Right lobe of liver (tissue), 6 donors: ENCODE measurements at places on chromosomes 3 and 15. TPM values are rescaled to one million over a fixed set of nuclear protein-coding genes. Genes with fewer than 3 reads are reported as not detected.

DNA sequence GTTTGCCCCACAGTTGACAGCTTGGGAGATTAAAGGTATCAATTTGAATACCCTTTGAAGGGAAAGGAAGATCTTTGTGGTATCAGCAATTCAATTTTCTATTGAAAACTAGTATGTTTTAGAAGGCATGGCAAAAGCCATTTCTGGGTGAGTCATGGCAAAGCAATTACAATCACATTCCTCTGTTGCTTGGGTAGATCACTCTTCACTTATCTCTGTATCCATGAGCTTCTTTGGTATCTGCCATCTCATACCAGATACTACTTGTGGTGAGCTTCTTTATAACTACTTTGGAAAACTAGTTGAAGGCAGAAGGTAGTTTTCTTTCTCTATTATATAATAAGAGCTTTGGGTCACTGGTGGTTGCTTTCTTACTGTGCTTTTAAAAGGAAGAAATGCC lies 28.3 kb upstream of the LSAMP start:
- DNase-seq, result no peak
- H3K4me1 ChIP-seq, result no peaks in the 10 kb centered on the region
- H3K27me3 ChIP-seq, result no peaks in the 10 kb centered on the region
- no peak overlapping the region for H3K4me3 ChIP-seq

DNA sequence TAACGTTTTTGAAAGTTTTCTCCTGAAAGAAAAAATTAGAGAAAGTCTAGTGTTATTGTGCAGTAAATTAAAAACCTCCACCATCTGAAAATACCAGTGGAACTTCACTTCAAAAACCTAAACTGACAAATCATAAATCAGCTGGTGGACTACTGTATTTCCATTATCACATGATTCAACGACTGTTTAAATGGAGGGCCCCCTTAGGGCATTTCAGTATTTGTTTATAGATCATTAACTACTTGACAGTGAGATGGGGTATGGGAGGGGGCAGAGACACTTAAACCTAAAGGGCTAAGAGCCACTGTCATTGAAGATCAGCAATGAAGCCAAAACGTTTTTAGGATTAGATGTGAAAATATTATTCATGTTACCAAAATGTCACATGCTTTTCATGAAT lies 8.8 kb upstream of the C15orf61 start:
- no peaks in the 10 kb centered on the region for H3K36me3 ChIP-seq
- no peak for DNase-seq
- H3K4me3 ChIP-seq, result no peak overlapping the region
- no peaks in the 10 kb centered on the region for H3K4me1 ChIP-seq

- H3K4me3 ChIP-seq, result no peak overlapping the region
- no peaks in the 10 kb centered on the region for H3K36me3 ChIP-seq
- H3K27me3 ChIP-seq, result no peaks in the 10 kb centered on the region
- H3K4me1 ChIP-seq, result no peaks in the 10 kb centered on the region
Observed at GRCh38 chr3:192434186-192434585, 293.2 kb downstream of the FGF12 start.

GRCh38 chr15:100671124-100671680 lies 68.8 kb downstream of the ASB7 start:
- H3K4me1 ChIP-seq, result no peaks in the 10 kb centered on the region
- DNase-seq, result no peak
- H3K36me3 ChIP-seq, result no peaks in the 10 kb centered on the region
- H3K4me3 ChIP-seq, result no peak overlapping the region

GRCh38 chr3:150429767-150430671 lies 21.9 kb downstream of the TSC22D2 start:
- no peaks in the 10 kb centered on the region for H3K36me3 ChIP-seq
- DNase-seq, result no peak
- no peak overlapping the region for H3K4me3 ChIP-seq
- H3K27me3 ChIP-seq, result no peaks in the 10 kb centered on the region

DNA sequence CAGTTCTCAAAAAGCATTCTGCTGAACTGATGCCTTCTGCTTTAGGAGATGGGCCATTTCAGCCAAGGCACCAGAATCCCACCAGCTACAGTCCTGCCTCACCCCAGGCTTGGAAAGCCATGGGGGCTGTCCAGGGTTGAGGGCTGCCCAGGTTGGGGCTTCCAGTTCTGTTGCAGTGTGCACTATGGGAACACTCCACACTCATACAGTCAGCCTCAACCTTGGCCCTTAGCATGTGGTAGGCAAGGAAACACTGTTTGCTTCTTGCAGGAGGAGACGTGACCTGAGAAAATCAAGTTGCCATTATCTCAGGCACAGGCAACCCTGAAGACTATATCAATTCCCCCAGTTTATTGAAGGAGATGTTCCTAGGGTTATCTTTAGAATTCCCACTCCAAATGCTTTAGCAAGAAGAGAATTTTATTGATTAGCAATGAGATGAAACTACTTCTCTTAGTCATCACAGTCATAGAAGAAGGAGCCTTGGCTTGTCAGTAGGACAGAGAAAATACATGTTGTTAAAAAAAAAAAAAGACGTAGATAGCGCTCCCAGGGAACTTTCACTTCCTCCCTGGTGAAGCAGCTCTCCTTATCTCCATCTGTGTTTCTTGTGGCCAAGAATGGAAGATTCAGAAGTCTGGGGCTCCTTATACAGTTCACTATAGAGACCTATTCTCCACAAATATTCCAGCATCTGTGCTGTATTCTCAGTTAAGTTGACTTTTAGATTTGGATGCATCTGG lies 38.3 kb upstream of the IL12A start:
- DNase-seq, result no peak
- H3K4me1 ChIP-seq, result no peaks in the 10 kb centered on the region
- H3K27ac ChIP-seq, result no peak overlapping the region
- H3K36me3 ChIP-seq, result no peaks in the 10 kb centered on the region
- H3K4me3 ChIP-seq, result no peak overlapping the region

GRCh38 chr3:153704115-153704514 lies 417.1 kb upstream of the ARHGEF26 start:
- H3K27ac ChIP-seq, result no peak overlapping the region
- no peaks in the 10 kb centered on the region for H3K4me1 ChIP-seq
- H3K4me3 ChIP-seq, result no peak overlapping the region
- DNase-seq, result no peak
- H3K36me3 ChIP-seq, result no peaks in the 10 kb centered on the region
- peaks cover 3% of the 10 kb centered on the region for H3K27me3 ChIP-seq

GRCh38 chr3:185397676-185398075 lies 34.7 kb downstream of the MAP3K13 start:
- no peaks in the 10 kb centered on the region for H3K27me3 ChIP-seq
- no peak overlapping the region for H3K27ac ChIP-seq
- H3K4me3 ChIP-seq, result no peak overlapping the region
- DNase-seq, result no peak
- no peaks in the 10 kb centered on the region for H3K4me1 ChIP-seq
- no peaks in the 10 kb centered on the region for H3K36me3 ChIP-seq

DNA sequence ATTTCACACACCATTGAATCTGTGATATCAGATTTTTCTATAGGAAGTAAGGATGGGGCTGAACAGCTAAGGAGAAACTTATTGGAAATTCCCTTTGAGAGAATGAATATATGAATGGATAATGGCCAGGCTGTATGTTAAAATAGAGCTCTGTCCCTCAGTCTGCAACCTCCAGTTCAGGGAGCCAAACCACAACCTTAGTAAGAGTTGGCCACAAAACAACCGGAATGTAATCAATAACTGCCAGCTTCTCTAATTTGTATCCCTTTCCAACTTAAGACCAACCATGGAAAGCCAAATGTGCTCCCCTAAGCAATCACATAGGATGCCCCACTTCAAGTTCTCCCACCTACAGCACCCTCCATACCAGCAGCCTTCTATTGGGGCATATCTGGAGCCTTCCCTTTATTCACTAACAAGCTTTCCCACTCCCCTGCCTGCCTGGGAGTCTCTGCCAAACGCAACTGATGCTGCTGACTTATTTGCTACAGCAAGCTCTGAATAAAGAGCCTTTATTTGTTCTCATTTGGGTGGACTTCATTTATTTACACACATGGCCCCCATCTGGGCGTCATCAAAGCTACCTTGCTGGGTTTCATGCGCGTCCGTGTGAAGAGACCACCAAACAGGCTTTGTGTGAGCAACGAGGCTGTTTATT lies 75.4 kb upstream of the LARS2 start:
- no peak for DNase-seq
- H3K27me3 ChIP-seq, result no peaks in the 10 kb centered on the region
- no peaks in the 10 kb centered on the region for H3K36me3 ChIP-seq

DNA sequence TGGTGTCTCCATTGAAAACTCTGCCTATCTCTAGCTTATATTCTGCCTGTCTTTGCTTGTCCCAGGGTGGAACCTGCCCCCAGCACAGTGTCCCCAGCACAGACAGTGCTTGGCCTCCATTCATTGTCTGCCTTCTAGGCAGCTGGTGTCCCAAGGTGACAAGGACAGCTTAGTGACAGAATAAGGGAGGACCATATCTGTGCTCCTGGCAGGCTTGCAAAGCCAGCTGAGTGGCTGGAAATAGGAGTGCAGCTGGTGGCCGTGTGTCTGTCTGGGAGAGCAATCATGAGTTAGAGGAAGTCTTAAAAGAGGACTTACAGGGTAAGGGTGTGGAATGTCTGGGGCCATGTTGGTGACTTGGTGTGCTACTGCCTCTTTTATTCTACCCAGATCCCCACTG lies 33.4 kb downstream of the SCN5A start:
- no peak overlapping the region for H3K27ac ChIP-seq
- no peak for DNase-seq
- H3K4me1 ChIP-seq, result no peaks in the 10 kb centered on the region
- H3K27me3 ChIP-seq, result no peaks in the 10 kb centered on the region

DNA sequence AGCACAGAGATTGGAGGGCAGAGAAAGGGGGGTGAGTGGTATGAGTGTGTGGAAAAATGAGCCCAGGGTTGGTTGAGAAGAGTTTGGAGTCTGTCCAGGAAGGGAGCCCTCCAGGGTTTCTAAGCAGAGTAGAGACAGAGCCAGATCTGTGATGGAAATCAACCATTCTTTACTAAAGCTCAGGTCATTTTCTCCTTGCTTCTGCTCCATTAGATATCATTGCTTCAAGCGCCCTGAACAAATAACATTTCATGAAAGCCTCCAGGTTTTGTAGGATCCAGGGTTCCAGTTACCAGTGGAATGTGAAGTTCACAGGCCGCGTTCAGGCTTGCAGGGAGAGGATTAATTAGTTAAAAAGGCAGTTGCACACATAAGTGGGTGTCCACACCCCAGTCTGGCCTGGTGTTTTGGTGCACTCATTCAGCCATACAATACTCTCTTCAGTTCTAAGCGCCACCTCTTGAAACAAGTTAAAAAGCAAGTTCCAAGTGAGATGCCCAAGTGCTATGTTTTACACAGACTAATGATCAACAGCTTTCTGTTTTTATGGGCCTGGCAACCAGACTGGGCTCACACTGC lies 16.4 kb upstream of the BOC start:
- no peaks in the 10 kb centered on the region for H3K27me3 ChIP-seq
- no peak for DNase-seq
- no peaks in the 10 kb centered on the region for H3K36me3 ChIP-seq

- no peak for DNase-seq
- H3K27me3 ChIP-seq, result no peaks in the 10 kb centered on the region
- no peak overlapping the region for H3K27ac ChIP-seq
- peaks cover 25% of the 10 kb centered on the region for H3K36me3 ChIP-seq
- no peaks in the 10 kb centered on the region for H3K4me1 ChIP-seq
Observed at GRCh38 chr3:123713211-123713610, 128.4 kb upstream of the HACD2 start.

DNA sequence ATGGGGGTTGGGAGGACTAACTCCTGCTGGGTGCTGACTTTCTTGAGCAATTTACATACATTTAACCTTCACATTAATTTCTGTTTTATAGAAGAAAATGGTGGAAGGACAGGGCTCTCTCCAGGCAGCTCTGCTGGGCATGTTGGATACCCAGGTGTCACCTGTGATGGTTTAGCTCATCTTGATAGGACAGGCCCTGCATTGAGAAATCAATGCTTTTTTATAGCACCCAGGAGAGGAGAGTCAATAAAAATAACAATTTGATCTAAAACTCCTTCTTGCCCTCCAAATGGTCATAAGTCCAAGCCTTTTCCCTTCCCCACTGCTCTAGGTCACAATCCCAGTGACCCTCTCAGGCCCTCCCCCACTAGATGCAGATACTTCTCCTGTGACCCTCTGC lies 48.3 kb upstream of the RBP1 start:
- no peaks in the 10 kb centered on the region for H3K36me3 ChIP-seq
- no peak overlapping the region for H3K4me3 ChIP-seq
- H3K27me3 ChIP-seq, result no peaks in the 10 kb centered on the region
- no peak overlapping the region for H3K27ac ChIP-seq
- no peak for DNase-seq

GRCh38 chr3:156377266-156377665 lies 177.7 kb downstream of the SSR3 start:
- no peak for DNase-seq
- H3K4me3 ChIP-seq, result no peak overlapping the region
- no peaks in the 10 kb centered on the region for H3K36me3 ChIP-seq
- no peak overlapping the region for H3K27ac ChIP-seq

Gene SLC6A11
- 0.42 TPM for total RNA-seq

Gene FBXL22
- 0.55 TPM for total RNA-seq

Gene PRR20G
- total RNA-seq, result not detected

Gene BHLHE40
- total RNA-seq, result 65.1 TPM

Gene EDC3
- total RNA-seq, result 12.2 TPM

Gene FYCO1
- 21.6 TPM for total RNA-seq

Gene SERPINI2
- not detected for total RNA-seq

Gene RASL12
- total RNA-seq, result 0.07 TPM

Gene CFAP20DC
- total RNA-seq, result 1.3 TPM

Gene ABHD10
- 18.6 TPM for total RNA-seq

Gene PCLAF
- 4.2 TPM for total RNA-seq
